ENCODE measurements at places on chromosomes 4 and X.

GRCh38 chr4:1226598-1226997 is 22.3 kb downstream of the CTBP1 start:
- DNase-seq = no peak

GRCh38 chr4:15525080-15525479 is 55.4 kb downstream of the CC2D2A start:
- DNase-seq = no peak

DNA sequence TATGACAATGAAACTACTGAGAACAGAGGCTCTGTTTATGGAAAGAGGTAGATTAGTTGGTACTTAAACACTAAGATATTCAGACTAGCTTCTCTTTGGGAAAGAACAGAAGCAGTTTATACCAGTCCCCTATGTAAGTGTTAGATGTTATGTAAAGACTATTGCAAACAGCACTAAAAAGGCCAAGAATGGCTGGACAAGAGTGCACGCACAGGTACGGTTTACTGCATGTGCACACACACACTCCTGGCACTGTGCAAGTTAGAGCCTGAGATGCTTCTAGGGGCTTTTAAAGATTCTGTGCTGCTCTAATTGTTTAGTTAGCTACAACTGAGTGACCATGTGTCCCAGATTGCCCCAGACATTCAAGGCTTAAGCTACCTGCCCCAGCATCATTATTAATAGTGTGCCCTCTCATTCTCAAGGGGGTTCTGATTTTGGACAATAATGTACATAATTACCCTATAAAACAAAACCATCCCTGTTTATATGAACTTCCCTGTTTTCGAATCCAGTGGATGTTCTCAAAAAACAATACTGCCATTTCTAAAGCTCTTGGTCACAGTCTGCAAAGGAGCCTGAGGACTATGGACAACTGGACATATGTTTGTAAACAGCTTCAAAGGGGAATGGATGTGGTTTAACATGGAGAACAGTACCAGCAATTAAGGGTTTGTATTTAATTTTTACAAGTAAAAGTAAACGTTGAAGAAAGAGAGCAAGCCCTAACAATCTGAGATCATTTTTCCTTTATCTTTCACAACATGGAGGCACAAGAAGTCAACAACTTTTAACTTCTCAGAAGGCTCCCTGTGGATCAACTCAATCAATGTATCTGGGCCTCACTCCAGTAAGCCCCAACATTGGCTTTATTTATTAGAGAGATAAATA is 2.0 kb downstream of the SETD7 start:
- DNase-seq = no peak

DNA sequence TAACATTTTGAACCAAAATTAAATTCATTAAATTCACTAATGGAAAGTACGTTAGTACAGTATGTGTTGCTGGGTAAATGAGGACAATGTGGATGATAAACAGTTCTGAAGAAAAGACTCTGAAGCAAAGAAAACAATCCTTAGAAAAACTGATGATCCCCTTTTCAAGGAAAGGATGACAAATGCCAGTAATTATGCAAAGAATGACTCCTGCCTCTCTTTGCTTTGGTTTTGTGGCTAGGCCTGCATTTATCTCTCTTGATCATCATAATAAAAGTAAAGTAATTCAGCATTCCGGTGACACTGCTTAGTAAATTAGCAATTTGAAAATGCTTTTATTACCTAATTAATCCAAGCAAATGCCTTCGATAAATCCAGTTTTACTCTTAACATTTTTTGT is 652.2 kb upstream of the DIPK2B start:
- DNase-seq = no peak

GRCh38 chr4:40395908-40396793 is 61.0 kb downstream of the CHRNA9 start:
- no peak for DNase-seq

- DNase-seq = no peak
Measured at GRCh38 chrX:19552793-19553192, 37.5 kb upstream of the MAP3K15 start.

DNA sequence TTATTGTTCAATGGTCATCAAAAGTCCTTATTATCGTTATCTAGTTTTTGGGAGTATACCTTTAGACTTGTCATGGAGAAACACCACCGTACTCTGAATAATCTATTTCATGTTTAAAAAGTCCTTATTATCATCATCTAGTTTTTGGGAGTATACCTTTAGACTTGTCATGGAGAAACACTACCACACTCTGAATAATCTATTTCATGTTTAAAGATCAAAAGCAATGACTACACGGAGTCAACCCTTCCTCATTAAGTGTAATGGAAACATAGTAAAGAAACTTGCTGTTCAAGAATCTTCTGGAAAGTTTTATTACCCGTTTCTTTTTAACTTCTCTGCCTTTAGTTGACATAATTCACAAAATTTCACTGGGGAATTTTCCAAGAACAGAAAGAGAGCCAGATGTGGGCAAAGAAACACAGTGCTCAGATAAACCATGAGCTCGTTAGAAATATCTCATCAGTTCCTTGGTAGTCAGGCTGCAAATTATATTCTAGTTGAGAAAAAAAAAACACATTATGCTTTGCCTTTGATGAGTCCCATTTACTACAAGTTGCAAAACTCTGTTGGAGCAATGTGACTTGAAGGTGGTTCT is 158.8 kb downstream of the AFAP1 start:
- no peak for DNase-seq

- no peak for DNase-seq
Measured at GRCh38 chr4:18422685-18423084, 401.1 kb upstream of the LCORL start.

GRCh38 chr4:87151730-87152129 is 68.7 kb downstream of the KLHL8 start:
- DNase-seq = no peak

Measured in endothelial cell (in vitro differentiated cells).